Neural crest cell (in vitro differentiated cells): ENCODE measurements at places on chromosomes 3 and 15. TPM values are rescaled to one million over a fixed set of nuclear protein-coding genes. Genes with fewer than 3 reads are reported as not detected.

Gene CADPS
- total RNA-seq, result 8.5 and 9.3 TPM in 2 replicates

- no peak for DNase-seq
These were observed 91.4 kb upstream of the LRIG1 start for GRCh38 chr3:66592016-66592761.

DNA sequence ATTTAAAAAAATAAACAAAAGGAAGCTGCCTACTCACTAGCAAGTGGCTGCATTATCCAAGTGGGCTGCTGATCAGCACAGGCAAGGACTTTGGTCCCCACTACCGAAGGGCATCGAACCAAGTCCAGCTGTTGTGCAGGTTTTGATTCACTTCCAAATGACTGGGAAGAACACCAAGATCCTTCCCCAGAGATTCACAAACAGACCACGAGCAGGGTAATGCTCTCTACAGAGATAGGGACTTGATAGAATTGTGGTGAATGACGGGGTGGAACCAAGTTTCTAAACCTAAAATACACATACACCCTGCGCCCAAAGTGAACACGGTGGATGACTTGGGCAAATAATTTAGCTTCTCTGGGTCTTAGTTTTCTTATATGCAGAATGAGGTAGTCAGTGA lies 203.7 kb upstream of the ICE2 start:
- no peak for DNase-seq

DNA sequence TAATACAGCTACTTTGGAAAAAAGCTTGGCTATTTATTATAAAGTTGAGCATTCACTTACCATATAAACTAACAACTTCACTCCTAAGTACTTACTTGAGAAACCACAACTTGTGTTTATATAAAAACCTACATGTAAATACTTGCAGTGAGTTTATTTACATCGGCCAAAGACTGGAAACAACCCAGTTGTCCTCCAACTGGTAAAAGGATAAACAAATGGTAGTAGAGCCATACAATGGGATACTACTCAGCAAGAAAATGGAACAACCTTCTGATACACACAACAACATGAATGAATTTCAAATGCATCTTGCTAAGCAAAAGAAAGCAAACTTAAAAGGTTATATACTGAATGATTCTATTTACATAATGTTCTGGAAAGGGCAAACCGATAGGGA lies 63.7 kb downstream of the SLC7A14 start:
- no peak for DNase-seq
